ENCODE measurements at places on chromosomes 13 and 19.

GRCh38 chr19:43726736-43727592, 11.1 kb downstream of the IRGC start:
- DNase-seq: no peak

DNA sequence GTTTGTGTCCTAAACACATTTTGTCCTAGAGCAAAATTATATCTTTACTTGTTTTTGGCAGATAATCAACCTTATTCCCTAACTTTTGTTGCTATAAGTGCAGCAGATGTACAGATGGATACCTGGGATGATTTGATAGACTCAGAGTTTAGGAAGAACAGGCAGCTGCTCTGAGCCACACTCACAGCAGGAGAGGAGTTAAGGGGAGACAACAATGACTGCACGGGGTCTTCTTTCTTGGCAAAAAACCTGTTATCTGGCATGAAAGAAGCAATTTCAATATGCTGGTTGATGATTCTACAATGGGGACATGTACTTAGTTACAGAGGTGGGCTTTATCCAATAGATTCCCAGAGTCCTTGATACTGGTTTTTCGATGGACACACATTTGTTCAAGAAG, 258.9 kb upstream of the PCDH9 start:
- DNase-seq: no peak

DNA sequence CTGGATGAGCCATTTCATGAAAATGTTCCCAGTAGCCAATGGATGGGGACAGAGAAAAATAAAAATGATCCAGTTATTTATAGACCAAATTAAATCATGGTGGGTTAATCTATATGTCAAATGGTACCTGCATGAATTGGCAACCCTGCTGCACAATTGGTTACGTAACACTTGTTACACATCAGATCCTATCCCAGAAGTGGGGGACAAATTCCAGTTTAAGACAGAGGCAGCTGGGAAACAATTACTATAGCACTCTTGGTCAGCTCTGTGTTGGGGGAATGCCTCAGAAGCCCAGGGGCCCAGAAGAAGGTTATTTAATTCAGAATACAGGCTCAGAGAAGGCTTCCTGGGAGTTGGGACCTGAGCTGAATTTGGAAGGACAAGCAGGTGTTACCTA, 81.1 kb upstream of the FLT1 start:
- DNase-seq: no peak

DNA sequence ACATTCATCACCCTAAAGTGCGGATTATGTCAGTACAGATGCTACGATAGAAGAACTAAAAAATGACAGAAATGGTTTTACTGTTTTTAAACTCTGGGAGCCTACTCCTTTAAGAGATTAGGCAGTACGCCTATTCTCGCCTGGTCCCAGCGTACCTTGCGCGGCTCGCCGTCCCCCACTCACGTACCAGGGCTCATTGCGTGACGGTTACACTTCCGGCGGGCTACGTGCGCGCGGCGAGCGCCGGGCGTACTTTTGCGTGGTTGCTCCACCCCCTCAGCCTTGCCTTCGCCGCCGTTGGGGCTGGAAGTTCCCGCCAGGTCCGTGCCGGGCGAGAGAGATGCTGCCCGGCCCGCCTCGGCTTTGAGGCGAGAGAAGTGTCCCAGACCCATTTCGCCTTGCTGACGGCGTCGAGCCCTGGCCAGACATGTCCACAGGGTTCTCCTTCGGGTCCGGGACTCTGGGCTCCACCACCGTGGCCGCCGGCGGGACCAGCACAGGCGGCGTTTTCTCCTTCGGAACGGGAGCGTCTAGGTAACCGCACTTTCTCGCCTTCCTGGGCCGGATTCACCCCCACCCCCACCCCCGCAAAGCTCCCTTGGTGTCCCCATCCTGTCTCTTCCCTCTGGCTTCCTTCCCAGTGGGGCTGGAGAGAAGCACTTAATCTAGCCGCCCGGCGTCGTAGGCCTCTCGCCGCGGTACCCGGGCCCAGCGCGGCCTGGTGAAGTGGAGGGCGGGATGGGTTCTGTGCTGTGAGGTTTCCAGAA, at the start of gene NUP58:
Gene NUP58, plus strand, starts transcription at position 279 of the 767 bp plus-strand sequence. Its CDS starts 149 bp downstream, at position 428.
- peak; percentile 92 for DNase-seq

DNA sequence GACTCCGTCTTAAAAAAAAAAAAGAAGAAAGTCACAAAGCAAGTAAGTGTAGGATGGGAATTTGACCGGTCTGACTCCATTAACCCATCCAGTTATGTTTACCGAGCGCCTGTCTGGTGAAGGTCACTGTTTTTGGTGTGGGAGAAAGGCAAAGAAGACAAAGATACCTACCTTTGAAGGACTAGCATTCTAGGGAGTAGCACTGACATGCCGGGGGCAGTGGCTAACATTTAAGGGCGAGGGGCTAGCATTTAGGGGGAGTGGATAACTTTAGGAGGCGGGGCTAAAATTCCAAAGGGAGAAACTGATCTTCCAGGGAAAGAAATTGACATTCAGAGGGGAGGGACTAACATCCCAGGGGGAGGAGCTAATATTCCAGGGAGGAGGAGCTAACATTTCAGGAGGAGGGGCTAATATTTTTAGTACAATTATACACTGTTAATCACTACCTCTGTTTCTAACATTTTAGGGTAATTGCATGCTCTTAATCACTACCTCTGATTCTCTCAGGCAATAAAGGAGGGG, 8.7 kb downstream of the GPR32 start:
- DNase-seq: no peak

- DNase-seq: no peak
These were observed 7.6 kb upstream of the TSPAN16 start for GRCh38 chr19:11288349-11288748.

DNA sequence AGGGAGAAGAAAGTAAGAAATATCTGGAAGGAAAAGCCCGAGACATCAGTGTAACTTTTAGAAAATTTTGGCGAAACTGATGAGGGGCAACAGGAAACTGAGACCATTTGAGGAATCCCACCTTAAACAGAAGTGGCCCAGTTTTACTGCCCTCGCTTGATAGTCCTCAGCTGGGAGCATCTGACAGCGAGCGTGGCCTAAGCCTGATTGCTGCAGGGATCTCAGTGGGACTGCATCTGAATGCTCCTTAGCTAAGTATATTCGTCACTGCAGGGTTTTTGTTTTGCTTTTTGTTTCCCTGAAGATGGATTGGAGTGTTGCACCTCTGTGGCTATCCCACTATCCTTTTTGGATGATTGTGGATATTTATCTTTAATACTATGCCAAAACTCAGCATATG, 262.7 kb upstream of the KLHL1 start:
- no peak for DNase-seq

DNA sequence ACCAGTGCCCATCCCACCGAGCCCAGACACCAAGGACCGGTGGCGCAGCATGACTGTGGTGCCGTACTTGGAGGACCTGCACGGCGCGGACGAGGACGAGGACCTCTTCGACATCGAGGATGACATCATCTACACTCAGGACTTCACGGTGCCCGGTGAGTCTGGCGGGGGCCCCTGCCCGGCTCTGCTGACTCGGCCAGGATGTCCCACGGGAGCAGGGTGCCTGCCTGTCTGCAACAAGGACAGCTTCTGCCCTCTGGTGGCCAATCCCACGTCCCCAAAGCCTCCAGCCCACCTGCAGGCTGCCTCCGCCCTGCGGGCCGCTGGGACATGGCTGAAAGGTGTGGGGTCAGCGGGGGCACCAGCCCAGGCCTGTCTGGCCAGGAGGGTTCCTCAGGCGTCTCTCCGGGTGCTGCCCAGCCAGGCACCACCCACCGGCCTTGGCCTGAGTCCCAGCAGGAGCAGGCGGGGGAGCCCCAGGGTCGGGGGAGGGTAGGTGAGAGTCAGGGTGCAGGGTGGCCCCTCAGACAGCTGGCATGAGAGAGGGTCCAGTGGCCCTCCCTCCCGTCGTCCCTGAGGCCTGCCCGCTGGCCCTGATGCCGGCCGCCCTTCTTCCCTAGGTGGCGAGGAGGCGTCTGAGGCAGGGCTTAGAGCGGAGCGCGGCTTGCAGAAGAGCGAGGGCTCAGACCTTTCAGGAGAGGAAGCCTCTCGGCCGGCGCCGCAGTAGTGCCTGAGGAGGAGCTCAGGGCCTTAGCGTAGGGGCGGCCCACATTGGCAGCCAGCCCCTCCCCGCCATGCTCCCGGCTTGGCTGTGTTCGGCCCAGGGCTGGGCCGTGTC, 14.6 kb downstream of the CBARP start:
- no peak for DNase-seq

DNA sequence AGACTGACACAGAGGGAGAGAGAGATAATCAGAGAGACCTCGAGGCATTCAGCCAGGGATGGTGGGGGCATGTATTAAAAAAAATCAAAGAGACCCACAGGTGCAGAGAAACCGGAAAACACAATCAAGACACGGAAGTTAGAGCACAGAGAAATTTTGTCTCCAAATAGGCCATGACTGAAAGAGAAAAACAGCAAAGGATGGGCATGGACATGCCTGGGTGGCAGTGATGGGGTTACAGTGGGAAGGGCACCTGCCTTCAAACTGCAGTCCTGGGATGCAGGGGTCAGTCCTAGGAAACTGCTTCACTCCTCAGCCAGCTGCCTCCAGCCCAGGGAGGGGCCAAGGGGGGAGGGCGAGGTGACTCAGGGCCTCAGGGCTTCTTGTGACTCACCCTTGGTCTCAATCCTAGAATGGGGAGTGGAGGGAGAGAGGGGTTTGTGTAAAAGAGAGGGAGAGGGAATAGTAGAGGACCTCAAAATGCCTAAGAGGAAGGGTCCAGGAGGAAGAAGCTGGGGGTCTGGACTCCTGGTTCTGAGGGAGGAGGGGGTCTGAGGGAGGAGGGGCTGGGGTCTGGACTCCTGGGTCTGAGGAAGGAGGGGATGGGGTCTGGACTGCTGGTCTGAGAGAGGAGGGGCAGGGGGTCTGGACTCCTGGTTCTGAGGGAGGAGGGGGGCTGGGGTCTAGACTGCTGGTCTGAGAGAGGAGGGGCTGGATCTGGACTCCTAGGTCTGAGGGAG, 3.6 kb upstream of the KCNN4 start:
- peak; percentile 10 for DNase-seq
